ENCODE measurements at places on chromosomes 1 and 21. TPM values are rescaled to one million over a fixed set of nuclear protein-coding genes. Genes with fewer than 3 reads are reported as not detected.
A peak's percentile ranks its signal among the peaks of the same experiment; 100 is the strongest.

DNA sequence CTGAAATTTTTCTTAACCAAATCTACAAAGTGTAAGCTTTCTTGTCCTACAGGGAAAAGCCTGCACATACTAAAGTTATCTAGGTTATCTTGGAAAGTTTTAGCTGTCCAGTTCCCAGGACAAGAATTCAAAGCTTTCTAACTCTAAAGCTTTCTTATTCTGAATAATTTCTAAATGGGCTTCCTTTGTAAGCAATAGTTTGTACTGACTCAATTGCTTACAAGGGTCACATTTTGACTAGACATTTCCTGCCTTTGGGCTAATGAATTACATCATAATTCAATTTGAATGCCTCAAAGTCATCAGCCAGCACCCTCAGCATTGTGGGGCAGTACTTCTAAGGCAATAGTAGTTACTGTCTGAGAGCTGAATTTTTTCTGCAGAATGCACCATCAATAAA lies 223.0 kb downstream of the LTN1 start:
- DNase-seq, result no peak

GRCh38 chr21:29508301-29508700 lies 209.6 kb downstream of the BACH1 start:
- DNase-seq, result no peak

DNA sequence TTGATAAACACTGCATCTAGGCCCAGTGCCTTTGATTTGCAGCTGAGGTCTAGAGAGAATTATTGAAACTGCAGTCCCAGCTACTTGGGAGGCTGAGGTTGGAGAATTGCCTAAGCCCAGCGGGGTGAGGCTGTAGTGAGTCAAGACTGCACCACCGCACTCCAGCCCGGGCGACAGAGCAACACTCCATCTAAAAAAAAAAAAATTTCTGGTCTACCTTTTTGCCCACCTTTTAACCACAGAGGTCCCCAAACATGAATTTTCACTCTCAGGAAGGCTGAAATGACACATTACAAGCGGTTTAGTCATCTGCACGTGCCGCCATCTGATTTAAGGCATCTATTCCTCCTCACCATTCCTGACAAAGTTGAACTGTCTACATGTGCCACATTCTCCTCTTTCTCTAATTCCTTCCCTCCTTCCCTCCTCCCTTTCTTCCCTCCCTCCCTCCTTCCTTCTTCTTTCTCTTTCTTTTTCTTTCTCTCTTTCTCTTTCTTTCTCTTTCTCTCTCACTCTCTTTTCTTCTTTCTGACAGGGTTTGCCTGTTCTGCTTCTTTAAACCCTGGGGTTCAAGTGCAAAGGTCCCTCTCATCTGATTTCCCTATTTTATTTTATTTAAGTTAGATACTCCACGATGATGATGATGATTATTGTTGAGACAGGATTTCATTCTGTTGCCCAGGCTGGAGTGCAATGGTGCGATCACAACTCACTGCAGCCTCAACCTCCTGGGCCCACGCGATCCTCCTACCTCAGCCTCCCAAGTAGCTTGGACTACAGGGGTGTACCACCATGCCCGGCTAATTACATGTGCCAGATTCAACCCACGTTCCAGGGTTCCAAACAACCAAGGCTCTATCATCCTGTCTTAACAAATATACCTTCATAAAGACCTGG lies 3.0 kb upstream of the SOD1 start:
- DNase-seq, result no peak

GRCh38 chr1:33048426-33048825 lies 11.7 kb upstream of the AK2 start:
- no peak for DNase-seq

DNA sequence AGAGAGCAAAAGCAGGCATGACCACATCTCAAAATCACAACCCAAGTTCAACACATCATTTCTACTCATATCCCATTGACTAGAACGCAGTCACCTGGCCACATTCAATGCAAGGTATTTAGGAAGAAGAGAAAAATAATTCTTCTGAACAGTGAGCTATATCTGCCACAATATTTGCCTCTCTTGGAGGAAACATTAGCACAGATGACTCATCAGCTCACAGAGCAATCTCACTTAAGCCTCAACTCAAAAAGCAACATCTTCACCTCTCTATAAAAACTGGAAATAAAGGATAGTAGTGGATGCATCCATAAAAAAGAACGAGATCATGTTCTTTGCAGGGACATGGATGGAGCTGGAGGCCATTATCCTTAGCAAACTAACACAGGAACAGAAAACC lies 143.9 kb upstream of the FMN2 start:
- no peak for DNase-seq

The SAMD13 gene
- 0.53 TPM for polyA plus RNA-seq

DNA sequence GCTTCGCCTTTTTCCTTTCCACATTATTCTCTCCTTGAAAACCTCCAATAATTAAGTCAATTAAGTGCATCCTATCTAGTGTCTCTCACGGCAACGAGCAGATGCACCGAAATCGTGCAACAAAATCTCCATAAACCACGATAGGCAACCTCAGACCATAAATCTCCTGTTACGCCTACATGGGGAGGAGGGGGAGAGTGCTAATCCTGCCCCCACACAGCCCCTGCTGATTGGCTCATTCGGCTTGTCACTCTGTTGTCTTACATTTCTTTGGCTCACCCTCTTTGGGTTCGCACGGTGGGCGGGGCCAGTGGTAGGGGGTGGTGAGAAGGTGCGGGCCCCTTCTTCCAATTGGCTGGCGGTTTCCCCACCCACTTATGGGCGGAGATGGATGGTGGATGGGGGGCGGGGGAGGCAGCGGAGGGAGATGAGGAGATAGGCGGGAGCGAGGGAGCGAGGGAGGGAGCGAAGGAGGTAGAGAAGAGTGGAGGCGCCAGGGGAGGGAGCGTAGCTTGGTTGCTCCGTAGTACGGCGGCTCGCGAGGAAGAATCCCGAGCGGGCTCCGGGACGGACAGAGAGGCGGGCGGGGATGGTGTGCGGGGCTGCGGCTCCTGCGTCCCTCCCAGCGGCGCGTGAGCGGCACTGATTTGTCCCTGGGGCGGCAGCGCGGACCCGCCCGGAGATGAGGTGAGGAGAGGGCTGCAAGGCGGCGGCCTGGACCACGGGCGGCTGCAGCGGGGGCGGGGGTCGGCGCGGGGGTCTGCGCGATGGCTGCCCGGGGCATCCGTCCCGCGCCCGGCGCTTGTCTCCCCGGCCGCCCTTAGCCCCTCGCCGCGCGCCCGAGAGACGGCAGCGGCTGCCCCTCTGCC lies at the start of gene ITSN1:
ITSN1 (plus strand) TSS at position 475 of the 869 bp plus-strand sequence. CDS start 76,328 bp downstream, outside the sequence.
- peak; percentile 79 for DNase-seq

- DNase-seq, result peak; percentile 78
These were observed 32.2 kb downstream of the BATF3 start for GRCh38 chr1:212667223-212668139.

GRCh38 chr1:99441299-99442095 lies 177.2 kb downstream of the PLPPR4 start:
- no peak for DNase-seq

- no peak for DNase-seq
These were observed 21.5 kb downstream of the ABCB10 start for GRCh38 chr1:229536982-229537381.

GRCh38 chr1:205678286-205679111 lies 1.8 kb downstream of the SLC45A3 start:
- no peak for DNase-seq

DNA sequence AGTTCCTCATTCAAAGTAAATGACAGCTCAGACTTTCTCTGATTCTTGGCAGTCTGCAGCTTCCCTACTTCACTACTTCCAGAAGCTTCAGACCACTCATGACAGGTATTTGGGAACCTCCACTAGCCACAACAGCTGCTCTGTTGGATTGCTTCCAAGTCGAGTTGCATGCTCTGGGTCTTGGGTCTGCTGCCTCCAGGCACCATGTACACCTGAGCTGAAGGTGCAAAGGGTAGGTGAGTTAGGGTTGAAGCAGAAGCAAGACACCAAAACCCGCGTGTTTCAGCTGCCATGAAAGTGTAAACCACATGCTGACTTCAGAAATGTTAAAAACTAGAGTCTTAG lies 62.7 kb downstream of the ZNF684 start:
- DNase-seq, result no peak

The CFHR3 gene
- 0.47 TPM for polyA plus RNA-seq

The PDE9A gene
- polyA plus RNA-seq, result 1.3 TPM

DNA sequence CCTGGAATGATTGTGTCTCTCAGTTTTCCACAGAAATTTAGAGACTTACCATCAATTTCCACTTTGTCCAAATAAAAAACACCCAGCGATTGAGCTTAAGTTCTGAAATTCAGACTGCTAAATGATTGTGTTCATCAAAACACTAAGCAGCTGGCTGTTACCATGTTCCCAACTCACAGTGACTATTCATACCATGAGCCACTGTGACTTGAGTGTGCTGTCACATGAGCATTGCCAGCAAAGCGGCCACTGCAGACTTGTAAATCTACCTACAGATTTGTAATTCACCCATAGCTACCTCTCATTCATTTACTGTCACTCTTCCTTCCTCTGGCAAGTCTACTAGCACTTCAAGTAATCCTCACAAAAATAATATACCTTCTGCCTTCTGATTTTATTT lies 17.2 kb upstream of the PRKAB2 start:
- no peak for DNase-seq

The FAM151A gene
- polyA plus RNA-seq, result not detected

DNA sequence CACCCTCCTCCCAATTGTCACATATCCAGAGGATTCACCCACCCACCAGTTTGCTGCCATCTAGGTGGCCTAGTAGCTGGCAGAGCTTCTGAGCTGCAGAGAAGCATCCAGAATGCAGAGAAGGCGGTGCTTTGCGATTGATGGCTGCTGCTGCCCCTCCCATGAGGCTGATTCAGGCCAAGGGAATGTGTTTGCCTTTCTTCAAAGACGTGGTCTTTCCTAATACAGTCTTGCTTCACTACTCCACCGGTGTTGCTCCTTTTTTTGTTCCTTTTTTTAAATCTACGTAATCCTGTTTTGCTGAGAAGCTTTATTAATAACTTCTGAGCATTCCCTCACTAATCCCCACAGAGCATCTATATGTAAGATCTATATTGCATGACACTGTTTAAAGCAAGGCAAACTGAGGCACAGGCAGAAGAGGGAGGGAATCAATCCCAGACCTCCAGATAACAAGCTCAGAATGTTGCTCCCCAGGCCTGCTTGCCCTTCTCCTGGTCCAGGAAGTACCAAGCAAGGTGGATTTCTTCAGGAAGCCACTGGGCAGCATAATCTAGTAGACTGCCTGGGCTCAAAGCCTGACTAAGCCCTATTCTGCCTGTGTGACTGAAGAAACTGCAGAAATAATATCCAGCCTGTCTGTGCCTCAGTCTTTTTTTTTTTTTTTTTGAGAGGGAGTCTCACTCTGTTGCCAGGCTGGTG lies 275.5 kb upstream of the FMN2 start:
- DNase-seq, result peak; percentile 85

DNA sequence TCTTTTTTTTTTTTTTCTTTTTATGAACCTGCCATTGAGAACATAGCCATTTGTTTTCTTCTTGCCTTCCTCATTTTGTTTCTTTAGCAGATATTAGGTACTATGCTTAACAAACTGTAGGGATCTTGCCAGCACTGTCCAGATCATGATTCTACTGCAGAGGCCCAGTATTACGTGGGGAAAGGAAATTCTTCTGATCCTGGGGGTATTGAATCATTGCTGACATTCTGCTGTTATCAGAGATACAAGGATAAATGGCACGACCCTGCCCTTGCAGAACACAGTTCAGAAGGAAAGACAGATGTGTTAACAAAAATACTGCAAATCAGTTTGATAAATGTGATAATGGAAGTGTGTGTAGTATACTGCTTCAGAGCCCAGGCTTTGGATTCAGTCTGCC lies 56.2 kb downstream of the BTBD8 start:
- DNase-seq, result no peak

The KRTAP21-2 gene
- polyA plus RNA-seq, result not detected

The GPR52 gene
- polyA plus RNA-seq, result not detected

DNA sequence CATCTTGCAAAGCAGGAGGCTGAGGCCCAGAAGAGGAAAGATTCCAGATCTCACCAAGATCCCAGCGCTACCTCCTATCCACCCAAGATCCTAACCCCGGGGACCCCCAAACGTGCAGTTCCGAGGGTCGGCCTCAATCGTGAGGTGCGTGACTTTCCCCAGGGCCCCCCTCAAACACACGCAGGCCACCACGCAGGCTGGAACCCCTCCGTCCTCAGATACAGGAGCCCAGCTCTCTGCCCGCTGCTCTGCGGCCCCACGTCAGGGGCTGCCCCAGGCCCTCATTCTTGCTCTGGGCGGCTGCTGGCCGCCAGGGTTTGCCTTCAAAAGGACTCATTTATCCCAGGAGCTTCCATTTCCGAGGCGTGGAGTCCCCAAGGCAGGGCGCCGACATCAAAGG lies 39.9 kb downstream of the KRTAP10-1 start:
- DNase-seq, result no peak

The PERM1 gene
- polyA plus RNA-seq, result 0.12 TPM

DNA sequence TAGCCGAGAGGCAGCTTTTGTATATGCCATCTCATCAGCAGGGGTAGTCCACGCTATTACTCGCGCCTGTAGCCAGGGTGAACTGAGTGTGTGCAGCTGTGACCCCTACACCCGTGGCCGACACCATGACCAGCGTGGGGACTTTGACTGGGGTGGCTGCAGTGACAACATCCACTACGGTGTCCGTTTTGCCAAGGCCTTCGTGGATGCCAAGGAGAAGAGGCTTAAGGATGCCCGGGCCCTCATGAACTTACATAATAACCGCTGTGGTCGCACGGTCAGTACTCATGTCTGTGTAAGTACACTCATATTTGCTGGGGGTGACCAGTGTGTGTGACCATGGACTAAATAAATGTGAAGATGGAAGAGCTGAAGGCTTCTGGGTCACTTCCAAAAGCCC lies 7.4 kb downstream of the WNT2B start:
- DNase-seq, result no peak

GRCh38 chr1:39061951-39062350 lies 35.8 kb downstream of the NDUFS5 start:
- no peak for DNase-seq

DNA sequence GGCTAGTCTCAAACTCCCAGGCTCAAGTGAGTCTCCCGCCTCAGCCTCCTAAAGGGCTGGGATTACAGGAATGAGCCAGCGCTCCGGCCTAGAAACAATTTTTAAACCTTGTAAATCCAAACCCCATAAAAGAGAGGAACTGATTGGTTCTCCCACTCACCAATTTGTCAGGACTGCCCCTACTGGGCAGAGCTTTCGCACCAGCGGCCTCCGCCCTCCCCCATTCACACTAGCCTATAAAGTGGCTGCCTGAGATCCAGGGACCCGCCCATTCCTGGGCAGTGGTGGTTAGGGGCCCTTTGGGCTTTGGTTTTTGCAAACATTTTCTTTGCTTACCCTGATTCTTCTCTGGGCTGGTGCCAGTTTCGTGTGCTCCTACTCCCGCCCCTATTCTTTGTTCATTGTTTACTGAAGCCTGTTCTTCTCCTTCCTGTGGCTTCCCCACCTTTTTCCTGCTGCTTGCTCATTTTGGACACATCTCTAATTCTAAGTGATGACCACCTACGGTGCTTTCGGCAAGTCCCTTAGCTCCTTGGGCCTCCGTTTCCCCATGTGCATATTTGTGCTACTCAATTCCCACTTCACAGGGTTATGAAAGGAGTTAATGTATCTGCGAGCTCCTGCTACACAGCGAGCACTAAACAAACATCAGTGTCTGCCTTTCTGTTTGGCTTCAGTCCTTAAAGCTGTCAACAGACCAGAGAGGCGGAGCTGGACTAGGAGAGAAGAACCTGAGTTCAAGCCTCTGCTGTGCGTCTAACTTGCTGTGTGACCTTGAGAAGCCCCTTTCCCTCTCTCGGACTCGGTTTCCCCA lies 39.8 kb upstream of the CLIC4 start:
- DNase-seq, result peak; percentile 91

All from A549 (cell line).